Germinal center (tissue), 1 donor: ENCODE measurements at places on chromosomes 5 and 9.

DNA sequence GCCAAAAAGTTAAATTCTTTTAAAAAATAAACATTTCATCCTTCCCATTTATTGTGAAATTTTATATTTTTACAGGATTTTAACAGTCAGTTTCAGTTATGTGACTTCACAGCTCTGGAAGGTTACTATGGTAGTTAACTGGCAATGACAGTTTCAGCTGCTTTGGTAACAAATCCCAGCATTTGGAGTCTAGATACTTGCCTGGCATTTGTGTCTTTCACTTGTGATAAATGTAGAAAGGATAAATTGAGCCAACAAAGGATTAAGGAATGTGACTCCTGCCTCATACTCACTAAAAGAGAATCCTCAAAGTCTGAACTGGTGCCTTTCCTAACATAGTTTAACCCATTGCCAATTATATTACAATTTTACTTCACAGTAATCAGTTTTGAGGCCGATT lies 315.5 kb downstream of the FER start:
- no peak for DNase-seq

DNA sequence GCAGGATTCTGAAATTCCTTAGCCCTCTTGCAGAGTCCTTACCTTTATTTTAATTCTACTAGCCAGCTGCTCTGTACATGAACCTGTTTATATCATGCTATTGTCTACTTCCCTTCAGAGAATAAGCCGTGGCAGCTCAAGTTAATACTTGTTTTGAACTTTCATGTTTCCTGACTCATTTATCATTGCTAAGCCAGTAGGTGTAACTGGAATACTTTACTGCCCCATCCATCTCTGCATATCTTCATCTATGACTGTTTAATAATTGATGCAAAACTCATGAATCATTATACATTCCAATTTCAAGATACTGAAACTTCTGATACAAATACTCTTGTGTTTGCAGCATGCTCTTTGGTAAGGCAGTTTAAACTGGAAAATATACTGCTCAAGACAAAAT lies 174.7 kb downstream of the PPP2R2B start:
- no peak for DNase-seq

DNA sequence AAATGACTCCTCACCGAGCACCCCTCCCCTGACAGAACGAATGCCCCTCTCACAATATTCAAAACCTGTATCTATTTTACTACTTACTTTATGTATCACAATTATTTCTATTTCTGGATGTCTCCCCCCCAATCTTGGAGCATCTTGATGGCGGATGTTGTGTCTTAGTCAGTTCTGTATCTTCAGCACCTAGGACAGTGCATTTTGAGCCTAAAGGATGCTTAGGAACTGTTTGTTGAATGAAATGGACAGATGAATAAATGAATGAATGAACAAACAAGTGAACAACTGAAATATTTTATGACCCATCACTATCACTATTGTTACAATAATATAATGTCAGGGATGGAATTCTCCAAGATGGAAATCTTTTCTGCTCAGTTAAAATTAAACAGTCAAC lies 295.7 kb downstream of the DNAH5 start:
- no peak for DNase-seq

GRCh38 chr9:111992523-111992922 lies 95.9 kb downstream of the UGCG start:
- no peak for DNase-seq

- no peak for DNase-seq
These were observed 6.3 kb upstream of the GZMA start for GRCh38 chr5:55096182-55096581.

DNA sequence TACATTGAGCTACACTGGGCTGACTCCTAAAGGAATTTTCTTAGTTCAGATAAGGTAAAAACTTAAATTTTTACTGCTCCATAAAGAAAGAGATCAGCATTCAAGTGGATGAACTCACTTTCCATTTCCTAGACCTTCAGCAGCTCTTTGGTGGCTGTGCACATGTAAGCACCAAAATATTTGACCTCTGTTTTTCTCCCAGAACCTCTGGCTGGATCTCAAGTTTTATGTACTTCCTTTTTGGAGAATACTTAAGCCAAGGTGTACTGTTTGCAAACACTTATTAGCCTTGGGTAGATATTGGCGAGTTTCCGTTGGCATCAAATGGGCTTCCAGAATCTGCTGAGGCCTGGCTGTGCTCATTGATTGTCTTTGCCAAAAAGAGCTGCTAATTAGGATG lies 10.3 kb downstream of the TNC start:
- DNase-seq: no peak

GRCh38 chr5:171420431-171421241 lies 1.2 kb downstream of the FGF18 start:
- peak; percentile 15 for DNase-seq

- DNase-seq: peak; percentile 29
These were observed 497 bp downstream of the NSA2 start for GRCh38 chr5:74767579-74767913.
